ENCODE measurements at places on chromosomes 5 and 9.

GRCh38 chr9:6975198-6975597 lies 217.4 kb downstream of the KDM4C start:
- no peak for DNase-seq

DNA sequence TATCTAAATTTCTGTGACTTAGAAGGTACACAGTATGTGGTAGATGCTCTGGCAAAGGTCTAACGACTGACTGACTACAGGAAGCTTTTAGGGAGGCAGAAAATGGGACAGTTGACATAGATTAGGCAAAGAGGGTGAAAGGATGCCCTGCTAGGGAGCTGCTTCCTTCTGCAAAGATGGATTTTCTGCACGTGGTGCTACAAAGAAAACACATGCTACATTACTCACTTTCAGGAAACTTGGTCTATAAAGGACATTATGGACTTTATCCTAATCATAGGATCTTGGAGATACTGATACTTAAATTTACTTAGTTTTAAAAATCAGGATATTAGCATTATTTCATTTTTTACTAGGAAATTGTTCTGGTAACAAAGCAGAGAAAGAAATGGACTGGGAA lies 405.8 kb upstream of the ADAMTS16 start:
- DNase-seq, result no peak

GRCh38 chr5:107794741-107795140 lies 124.0 kb upstream of the EFNA5 start:
- DNase-seq, result no peak

DNA sequence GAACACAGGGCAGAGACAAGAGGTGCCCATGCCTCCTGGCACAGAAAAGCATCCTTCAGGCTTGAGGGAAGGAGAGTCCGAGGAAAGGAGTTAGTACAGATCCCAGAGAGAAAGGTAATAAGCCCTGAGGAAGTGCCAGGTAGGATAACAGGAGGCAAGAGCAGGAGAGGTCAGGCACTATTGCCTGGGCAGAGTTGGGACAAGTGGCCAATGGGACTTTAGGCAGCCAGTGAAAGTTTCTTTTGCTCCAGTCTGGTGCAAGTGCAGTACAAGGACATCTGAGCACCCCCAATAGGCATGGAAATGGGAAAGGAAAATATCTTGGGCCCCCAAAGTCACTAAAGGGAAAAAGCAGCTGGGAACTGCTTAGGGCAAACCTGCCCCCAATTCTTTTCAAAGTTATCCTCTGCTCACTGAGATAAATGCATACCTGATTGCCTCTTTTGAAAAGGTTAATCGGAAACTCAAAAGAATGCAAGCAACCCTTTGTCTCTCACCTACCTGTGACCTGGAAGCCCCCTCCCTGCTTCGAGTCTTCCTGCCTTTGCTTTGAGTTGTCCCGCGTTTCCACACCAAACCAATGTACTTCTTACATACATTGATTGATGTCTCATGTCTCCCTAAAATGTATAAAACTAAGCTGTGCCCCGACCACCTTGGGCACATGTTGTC lies 46.5 kb downstream of the ELOVL7 start:
- no peak for DNase-seq

DNA sequence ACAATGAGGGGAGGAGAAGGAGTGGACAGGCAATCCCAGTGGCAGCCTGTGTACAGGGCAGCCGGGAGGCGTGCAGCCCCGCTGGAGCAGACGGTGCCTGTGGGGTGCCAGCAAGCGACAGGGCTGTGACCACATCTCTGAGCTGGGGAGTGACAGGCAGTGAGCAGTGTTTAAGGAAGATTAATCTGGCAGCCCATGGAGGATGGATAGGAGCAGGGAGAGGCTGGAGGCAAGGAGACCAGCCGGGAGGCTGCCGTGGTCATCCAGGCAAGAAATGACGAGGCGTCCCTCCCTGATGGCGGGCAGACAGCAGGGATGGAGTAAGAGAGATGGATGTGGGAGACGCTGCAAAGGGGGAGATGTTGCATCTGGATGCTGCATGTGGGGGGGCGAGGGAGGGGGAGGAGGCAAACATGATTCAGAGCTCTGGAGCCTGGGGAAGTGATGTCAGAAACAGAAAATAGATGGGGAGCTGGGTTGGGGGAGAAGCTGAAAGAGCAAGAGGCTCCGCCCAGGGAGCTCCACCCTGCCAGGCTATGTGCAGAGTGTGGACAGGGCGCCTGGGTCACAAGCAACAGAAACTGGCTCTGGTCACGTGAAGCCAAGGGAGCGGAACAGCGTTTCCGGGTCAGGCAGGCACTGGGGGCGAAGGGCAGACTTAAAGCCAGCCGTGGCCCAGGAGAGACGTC lies 12.6 kb downstream of the UNC5A start:
- DNase-seq, result no peak

DNA sequence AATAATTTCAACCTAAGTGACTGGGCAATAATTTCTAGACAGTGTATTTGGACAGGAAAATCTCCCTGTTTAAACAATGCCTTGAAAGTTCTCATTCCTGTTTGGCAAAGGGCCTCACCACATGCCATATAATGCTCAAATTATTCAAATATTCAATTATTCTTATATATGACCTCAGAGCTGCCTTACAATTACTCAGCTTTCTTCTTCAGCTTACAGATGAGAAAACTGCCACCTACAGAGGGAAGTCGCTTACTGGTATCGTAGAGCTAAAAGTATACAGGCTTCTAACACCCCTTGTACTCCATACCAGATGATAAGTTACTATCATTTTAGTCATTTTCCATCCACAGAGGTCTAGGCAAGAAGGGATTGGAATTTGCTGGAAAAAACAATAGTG lies 830.3 kb downstream of the BRINP1 start:
- DNase-seq, result no peak

DNA sequence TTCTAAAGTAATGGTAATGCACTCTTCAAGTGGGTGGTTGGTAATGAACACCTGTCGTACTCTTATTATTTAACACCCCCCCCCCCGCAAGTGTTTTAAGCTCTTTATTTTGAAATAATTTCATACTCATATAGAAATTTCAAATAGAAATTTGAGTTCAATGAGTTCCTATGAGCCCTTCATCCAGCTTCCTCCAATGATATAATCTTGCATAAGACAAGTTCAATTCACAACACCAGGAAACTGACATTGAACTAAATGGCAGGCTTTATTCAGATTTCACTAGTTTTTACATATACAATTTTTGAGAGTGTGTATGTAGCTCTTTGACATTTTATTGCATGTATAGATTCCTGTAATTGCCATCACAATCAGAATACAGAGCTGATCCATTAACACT lies 30.9 kb upstream of the OSMR start:
- DNase-seq, result no peak

DNA sequence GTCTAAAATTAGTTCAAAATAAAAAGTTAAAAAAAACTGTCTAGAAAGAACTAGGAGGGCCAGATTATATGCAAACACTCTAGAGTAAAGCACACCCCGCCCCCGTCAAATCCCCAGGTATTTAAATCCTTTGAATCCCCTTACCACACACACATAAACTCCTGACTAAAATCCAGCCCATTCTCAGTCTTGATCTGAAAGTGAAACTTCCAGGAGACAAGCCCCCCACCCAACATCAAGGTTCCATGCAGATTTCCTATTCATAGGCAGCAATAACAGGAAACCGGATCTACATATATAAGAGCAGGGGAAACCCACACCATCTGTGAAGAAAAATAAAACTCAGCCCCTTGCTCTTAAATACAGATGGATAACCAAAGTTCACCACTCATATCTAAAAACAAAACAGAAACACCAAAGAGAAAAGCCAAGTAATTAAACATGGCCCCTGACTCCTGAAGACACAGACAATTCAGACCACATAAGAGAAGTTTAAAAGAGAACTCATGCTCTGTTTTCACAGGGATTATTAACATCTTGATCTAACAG lies 42.3 kb downstream of the MARCHF3 start:
- no peak for DNase-seq

DNA sequence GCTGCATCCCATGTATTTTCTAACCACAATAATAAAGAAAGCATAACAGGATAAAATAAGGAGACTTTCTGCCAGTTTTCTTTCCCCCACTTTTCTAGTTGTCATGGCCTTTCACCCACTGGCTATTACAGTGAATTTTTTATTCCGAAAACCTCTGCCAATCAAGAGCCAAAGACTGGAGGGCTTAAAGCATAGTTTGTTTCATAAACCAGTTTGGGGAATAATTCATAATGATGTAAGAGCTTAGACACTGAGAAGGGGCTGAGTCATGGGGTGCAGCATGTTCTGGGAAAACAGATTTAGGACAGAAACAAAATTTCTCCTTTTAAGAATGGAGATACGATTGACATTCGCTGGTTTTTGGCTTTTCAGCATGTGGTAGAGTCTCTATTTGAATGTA lies 4.4 kb upstream of the GLIPR2 start:
- DNase-seq, result no peak

DNA sequence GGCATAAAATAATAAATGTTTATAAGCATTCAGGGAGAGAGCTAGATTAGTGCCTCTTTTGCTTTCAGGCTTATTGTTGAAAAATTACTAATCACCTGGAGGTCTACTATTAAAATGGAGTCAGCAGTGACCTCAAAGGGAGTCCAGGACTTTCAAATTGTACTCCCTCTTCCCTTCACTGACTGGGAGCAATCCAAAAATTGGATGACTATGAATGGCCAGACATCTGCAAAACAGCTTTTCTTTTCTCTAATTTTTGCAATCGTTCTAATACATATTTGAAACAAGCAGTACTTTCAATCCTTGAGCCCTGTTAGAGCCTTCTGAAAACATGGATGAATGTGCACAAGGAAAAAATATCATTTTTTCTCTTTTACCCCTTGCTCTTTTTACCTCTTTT lies 461.8 kb downstream of the TMEM232 start:
- no peak for DNase-seq

- DNase-seq, result no peak
Observed at GRCh38 chr9:112670991-112671625, 46.8 kb downstream of the INIP start.

GRCh38 chr5:108942701-108943100 lies 195.0 kb downstream of the FER start:
- DNase-seq, result no peak

DNA sequence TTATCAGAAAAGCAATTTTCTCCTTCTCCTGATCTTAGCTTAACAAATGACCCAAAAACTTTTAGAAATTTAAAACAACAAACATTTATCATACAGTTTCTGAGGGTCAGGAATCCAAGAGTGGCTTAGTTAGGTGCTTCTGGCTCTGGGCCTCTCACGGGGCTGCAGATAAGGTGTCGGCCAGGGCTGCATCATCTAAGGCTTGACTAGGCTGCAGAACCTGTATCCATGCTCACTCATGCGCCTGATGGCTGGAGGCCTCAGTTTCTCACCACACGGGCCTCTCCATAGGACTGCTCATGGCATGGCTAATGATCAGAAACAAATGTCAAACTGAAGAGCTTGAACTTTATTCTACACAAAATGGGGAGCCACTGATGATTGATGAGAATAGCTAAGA lies 210.0 kb downstream of the SEC61B start:
- no peak for DNase-seq

DNA sequence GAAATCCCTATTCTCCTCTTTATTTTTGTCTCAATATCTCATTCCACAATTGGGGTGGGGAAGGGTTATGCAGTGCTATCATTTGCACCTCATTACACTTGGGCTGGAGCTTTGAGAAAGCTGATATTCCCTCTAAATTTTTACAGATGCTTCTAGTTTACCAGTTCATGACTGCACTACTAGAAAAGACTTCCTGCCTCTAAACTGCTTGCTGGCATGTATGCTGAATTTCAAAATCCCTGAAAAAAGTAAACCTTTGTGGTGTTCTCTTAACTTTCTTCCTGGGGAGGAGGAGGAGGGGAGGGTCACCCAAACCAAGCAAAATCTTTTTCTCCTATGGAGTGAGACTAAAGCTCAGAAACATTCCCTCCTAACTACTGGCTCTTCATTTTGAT lies 45.1 kb downstream of the BNC2 start:
- no peak for DNase-seq

DNA sequence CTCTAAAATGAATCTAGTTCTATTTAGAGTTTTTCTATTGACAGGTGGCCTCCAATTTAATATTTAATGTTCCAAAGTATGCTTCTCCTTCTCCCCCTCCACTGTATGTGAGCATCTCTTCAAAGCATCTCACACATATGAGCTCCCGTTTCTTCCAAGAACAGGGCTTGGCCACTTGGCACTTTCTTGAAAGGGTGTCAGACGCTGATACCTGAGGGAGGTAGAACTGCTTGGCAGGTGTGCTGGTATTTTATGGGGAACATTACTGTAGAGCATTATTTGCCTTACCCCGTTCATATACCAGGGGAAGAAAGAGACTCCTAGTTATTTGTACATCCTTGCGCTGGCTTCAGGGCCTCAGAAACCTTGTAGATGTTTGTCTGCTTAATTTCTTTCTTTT lies 1.9 kb downstream of the RCL1 start:
- no peak for DNase-seq

- no peak for DNase-seq
Observed at GRCh38 chr9:115992834-115993233, 160.8 kb upstream of the PAPPA start.

DNA sequence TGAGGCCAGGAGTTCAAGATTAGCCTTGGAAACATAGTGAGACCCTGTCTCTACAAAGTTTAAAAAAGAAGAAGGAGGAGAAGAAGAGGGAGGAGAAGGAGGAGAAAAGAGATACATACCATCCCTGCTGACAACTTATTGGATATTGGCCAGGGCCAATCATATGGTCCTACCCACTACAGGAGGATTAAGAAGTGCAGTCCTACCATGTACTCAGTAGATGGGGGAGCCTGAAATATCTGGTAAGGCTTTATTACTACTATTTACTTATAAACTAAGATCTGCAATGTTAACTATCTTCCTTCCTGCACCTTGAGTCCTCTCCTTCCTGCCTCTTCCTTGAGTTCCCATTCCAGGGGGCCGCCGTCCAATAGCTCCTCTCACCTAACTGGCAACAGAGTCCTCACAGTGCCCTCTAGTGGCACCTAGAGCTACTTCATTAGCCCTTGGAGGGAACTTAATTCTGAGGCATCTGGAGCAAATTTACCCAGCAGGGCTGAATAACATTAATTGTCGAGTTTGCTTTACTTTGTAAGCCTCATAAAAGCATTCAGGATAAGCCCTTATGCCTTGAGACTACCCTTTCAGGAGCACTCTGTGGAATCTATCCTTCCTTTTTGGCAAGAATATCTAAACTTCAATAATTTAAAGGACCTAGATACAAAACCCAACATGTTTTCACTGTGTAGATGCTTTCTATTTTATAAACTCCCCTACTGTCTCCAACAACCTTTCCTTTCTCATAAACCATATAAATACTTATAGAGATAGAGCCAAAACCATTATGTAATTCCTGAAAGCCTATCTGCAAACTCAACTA lies 39.1 kb upstream of the RANBP6 start:
- DNase-seq, result peak; percentile 48

Measured in NCI-H2107 (cell line).